ENCODE measurements at places on chromosomes 13 and 19.

DNA sequence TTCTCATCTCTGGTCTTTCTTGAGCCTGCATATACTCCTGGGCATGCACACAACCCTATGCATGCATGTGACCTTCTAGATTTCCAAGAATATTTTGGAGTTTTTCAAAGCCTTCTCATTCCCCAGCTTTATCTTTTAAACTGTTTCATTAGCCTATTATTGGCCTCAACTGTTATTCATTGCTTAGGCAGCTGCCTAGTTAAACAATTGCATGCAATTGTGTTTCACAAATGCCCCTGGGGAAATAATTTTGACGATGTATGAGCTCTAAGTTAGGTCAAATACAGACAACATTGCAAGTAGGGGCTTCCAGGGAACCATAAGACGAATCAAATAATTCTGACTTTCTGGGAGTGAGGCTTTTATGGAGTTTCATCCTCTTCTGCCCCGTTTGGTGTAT is 2.3 kb upstream of the UPK1A start:
- DNase-seq: no peak

DNA sequence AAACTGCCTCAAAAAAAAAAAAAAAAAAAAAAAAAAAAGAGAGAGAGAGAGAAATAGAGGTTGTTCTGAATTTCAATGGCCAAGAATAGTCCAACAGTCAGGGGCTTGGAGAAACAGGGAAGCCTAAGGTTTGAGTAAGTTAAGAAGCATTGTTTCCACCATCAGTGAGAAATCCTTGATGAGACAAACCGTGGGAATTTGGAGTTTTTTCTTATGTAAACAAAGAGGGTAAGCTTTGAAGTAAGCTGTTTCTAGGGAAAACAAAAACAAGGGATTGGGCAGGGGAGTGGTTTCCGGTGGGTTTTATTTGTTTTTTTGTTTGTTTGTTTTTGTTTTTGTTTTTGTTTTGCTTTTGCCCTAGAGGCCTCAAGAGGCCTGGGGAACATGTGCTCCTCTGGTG is 11.2 kb upstream of the ERVV-1 start:
- no peak for DNase-seq

DNA sequence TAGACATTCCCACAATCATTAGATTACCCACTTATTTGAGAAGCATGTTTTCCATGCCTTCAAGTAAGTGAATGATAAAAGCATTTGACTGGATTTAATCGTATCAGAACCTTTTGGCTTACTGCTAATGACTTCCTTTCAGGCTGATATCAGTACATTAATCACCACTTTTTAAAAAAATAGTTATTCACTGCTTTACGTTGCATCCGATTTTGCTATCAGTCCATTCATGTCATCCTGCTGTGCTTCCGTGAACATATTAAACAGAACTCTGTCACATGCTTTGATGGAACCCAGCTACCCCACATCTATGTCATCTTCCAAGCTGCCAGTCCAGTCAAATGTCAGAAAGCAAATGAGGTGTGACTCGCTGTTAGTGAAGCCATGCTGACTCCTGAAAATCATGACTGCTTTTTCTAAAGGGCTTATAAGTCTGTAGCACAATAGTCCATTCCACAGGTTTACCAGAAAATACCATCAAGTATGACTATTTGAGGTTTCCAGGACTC is 440.9 kb downstream of the IRS2 start:
- DNase-seq: peak; percentile 84

- DNase-seq: no peak
Observed at GRCh38 chr13:53189162-53189561, 160.5 kb downstream of the OLFM4 start.

- DNase-seq: no peak
Observed at GRCh38 chr19:8251025-8251472, 41.9 kb downstream of the CERS4 start.

DNA sequence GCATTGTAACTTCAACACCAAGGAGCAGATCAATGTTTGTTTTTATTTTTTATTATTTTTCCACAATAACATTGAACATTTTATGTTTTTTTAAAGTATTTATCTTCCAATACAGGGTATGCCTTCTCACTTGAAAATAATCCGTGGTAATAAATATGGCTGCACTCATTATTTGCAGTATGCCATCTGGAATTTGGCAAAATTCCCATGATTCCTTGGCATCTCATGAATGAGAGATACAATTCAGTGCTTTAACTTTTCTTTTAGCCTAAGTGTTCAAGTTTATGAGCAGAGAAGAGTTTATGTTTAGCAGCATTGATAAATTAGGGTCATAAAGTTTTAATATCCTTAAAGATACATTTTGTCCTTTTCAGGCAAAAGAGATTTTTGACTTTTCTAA is 1109.6 kb upstream of the ATXN8OS start:
- DNase-seq: no peak

DNA sequence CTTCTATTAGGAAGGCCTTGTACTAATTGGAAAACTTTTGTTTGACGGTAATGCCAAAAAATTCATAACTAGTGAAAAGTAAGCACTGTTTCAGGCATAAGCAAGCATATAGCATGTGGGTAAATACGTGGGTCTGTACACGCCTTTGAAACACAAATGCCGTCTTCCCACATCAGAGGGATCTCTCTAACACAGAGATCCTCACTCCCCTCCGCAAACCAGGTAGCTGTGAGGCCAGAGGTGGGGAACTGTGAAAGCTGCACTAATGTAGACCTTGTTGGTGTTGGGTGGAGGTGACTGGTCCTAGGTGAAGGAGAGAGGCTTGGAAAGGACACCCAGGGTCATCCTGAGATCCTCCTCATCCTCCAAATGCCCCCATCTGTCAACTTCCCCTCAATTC is 16.0 kb upstream of the POU2F2 start:
- DNase-seq: no peak

- no peak for DNase-seq
Observed at GRCh38 chr19:14181906-14182305, 24.1 kb downstream of the ADGRL1 start.

DNA sequence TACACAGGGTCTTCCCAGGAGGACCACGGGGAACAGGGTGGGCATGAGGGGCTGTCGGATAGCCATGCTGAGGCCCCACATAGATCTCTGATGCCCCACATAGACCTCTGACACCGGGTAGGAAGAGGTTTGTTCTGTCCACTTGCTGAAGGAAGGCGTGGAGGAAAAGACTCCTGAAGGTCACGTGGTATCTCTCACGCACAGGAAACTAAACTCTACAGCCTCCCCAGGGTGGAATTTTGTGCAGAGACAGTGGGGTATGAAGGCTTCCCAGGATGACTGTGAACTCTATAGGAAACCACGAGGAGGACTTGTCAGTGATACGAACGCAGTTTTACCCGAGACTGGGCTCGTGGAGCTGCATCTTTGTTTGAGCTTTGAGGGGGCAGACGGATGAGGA is 2.8 kb downstream of the EVI5L start:
- DNase-seq: peak; percentile 42

DNA sequence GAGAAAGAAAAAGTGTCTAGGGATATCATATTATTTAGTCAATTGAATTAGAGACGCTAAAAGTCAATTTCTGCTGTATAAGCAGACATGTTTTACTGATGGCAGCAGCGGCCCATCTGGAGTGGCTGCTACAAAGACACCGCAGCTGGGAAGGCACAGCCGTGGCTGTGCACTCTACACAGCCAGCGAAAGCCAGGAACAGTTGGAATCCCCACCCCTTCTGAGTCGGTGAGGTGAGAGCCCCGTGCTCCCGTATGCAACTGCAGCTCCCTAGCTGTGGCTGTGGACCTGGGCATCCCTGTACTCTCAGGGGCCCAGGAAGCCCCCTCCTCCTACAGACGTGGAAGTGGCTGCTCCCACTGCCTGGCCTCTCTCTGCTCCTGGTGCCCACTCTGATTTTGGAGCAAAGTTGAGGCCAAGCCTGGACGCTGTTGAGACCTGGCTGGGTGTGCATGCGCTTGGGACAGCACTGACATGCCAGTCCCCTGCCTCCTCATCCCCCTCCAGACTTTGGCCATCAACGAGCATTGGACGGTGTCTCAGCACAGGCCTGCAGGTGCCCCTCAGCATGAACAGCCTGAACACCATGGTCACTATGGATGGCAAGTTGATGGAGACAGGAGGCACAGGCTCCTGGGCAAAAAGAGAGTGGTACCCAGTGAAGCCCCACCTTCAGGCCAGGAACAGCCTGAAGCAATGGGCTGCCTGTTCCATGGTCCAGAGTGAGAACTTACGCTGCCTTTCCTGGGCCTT is 944.0 kb upstream of the MIR17HG start:
- no peak for DNase-seq

DNA sequence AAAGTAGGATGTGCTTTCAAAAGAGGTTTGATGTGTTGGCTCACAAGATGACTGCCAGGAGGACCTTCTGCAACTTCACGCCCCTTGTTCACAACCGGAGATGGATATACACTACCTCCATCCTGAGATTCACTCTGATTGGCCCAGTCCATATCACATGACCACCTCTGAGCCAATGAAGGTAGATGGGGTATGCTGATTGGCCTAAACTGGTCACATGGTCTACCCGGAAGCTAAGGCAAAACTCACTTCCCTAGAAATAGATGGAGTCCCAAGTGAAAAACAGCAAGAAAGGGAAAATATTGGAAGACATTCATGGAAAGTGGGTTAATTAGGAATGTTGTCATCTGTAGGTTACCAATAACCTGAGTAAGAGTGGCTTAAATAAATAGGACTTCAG is 119.7 kb upstream of the MRI1 start:
- DNase-seq: no peak

GRCh38 chr13:97414392-97414791 is 19.6 kb upstream of the RAP2A start:
- no peak for DNase-seq

- DNase-seq: peak; percentile 44
Observed at GRCh38 chr19:8618751-8619150, 8.2 kb upstream of the ADAMTS10 start.

DNA sequence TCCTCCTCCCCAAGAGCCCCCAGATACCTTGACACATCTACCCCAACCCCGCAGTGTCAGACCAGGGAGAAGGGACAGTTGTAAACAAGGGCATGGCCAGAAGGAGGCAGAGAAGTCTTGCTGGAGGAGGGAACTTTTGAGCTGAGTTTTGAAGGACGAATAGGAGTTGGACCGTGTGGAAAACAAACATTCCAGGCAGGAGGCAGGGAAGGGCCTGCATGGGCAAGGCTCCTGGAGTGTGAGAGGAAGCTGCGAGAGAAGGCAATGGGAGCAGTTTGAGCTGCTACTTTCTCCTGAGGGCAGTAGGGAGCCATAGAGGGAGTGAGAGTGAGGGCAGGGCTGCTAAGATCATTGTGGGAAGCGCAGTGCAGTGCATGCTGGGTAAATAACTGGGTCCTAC is 23.3 kb downstream of the IL12RB1 start:
- DNase-seq: no peak

- DNase-seq: no peak
Observed at GRCh38 chr13:25136880-25137787, 35.0 kb downstream of the AMER2 start.
